Activated CD4-positive, alpha-beta T cell treated with anti-CD3 and anti-CD28 coated beads for 36 hours (primary cell): ENCODE measurements at places on chromosomes 12 and 14. TPM values are rescaled to one million over a fixed set of nuclear protein-coding genes. Genes with fewer than 3 reads are reported as not detected.
A peak's percentile ranks its signal among the peaks of the same experiment; 100 is the strongest.

Gene HNF1A
- not detected for total RNA-seq

DNA sequence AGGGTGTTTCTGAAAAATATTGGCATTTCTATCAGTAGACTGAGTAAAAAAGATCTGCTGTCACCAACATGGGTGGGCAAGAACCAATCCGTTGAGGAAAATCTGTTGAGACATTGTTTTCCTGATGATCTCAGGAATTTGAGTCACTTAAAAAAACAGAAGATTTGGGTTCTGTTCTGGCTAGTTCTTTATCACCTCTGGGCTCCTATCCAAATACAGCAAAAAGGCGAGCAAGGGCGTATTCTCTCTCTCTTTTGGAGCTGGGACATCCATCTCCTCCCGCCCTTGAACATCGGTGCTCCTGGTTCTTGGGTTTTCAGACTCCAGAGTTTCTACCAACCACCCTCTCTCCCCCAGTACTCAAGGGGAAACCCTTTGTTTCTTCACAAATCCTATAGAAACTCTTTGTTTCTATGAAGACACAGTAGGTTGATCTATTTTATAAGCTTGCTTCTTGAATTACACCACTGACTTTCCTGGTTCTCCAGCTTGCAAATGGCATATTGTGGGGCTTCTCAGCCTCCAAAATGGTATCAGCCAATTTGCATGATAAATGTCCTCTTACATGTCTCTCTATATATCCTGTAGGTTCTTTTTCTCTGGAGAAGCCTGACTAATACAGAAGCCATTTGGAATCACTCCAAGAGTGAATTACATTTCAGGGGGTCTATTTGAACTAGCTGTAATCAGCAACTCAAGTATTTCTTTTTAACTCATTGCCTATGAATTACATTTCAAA, 263.9 kb upstream of the TMTC1 start:
- H3K27me3 ChIP-seq = no peaks in the 10 kb centered on the region
- no peaks in the 10 kb centered on the region for H3K36me3 ChIP-seq
- H3K4me1 ChIP-seq = no peaks in the 10 kb centered on the region
- no peak for DNase-seq

DNA sequence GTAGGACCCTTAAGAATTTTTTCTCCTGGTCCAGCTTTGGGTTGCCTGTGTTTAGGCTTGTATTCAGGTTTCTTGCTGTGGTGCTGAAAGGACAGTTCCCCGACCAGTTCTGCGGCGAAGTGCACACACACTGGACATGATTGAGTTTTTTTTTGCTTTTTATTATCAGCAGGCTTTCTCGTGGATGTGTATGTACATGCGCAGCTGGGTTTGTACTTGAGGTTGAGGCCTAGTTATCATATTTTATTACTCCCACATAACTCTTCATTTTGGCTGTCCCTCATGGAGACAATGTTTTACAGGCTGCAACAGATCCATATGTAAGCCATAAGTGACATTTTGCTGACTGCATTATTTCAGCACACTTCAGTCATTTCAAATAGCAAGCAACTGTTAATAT, 2.5 kb downstream of the SCN8A start:
- DNase-seq = peak; percentile 53
- peaks cover 16% of the 10 kb centered on the region for H3K4me1 ChIP-seq
- no peak overlapping the region for H3K27ac ChIP-seq
- H3K4me3 ChIP-seq = no peak overlapping the region

DNA sequence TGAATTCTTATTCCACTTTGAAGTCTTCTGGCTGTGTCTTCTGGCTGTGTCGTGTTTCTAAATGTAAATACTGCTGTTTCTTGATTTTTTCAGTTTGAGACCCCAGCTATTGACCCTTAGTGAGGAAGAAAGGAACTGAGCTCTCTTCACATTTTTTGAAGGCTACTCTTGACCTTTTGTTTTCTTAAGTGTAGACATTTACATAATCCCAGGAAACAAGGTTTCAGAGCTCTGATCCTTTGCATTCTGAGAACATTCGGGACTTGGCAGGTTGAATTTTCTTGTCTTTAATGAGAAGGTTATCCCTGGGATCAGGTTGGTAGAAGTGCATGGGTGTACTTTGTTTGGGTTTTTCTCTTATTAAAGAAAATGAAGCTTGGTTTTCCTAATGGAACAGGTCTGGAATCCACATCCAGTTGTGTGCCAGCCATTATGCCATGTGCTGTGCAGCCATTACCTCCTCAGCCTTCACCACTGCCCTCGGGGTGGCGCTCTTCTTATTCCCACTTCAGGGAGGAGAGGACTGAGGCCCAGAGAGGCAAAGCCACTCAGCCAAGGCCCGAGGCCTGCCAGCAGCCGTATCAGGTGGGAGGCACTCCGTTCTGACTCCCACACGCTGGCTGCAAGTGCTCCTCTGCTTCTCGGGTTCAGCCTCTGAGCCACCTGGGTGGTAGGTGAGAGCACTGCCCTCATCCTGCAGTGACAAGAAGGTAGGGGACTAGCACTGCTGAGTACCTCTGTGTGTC, 120.9 kb downstream of the BEGAIN start:
- no peak overlapping the region for H3K27ac ChIP-seq
- H3K4me1 ChIP-seq = peaks cover 4% of the 10 kb centered on the region
- no peak overlapping the region for H3K4me3 ChIP-seq
- H3K36me3 ChIP-seq = peaks cover 3% of the 10 kb centered on the region

DNA sequence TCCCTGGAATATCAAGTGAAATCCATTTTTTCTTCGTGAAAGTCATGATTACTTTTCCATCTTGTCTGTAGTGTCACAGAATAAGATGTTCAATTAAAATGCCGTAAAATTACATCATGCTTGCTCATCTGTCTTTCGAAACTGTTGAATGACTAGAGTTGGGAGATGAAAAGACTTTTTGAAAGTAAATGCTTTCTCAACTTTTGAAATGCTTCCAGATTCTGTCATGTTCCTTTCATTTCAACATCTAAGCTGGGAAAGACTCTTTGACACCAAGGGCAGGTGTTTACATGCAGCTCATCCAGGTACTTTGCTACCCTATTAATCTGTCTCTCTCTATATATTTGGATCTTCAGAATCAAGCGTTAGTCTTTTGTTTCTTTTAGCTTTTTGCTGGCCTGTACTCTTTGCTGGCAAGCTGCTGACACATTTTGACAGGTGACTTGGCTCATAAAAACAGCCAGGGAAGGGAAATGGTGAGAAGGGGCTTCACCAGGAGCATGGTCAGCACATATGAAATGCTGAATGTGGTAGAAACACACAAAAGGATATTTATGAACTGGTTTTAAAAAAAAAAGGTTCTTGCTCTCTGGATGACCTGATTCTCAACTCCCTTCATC, 77.0 kb upstream of the METAP2 start:
- DNase-seq = peak; percentile 19
- H3K4me3 ChIP-seq = no peak overlapping the region
- H3K4me1 ChIP-seq = peaks cover 18% of the 10 kb centered on the region
- H3K27me3 ChIP-seq = peaks cover 11% of the 10 kb centered on the region
- H3K27ac ChIP-seq = peak overlapping the region; percentile 48

DNA sequence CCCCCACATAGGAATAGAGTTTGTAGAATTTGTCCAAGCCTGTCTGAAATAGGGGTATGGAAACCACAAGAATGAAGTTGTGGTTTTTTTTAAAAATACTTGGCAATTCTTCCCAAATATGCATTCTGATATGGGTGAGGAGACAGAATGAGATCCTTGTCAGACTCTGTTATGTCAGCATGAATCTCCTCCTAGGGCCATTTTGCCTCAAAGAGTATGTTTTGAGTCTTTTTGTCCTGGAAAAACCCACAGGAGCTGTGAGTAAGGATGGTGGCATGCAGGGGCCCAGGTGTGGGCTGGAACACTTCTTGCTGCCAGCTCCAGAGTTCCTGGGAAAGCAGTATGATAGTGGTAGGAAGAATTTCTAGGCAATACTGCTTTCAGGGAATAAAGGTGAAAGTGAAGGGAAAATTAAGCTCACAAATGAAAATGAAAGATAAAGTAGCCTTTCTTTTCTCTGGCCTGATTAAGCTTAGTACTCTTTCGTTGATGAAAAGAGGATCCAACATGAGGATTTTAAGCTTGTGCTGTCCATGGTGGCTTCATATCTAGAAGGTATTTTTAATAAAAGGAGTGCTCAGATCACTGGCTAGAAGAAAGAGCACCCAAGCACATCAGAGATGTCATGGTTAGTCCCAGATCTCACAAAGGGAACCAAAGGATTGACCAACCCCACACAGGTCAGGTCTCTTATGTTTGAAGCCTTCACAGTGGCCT, 130.8 kb downstream of the LLPH start:
- no peaks in the 10 kb centered on the region for H3K36me3 ChIP-seq
- no peaks in the 10 kb centered on the region for H3K4me1 ChIP-seq
- no peak overlapping the region for H3K4me3 ChIP-seq
- no peak overlapping the region for H3K27ac ChIP-seq

DNA sequence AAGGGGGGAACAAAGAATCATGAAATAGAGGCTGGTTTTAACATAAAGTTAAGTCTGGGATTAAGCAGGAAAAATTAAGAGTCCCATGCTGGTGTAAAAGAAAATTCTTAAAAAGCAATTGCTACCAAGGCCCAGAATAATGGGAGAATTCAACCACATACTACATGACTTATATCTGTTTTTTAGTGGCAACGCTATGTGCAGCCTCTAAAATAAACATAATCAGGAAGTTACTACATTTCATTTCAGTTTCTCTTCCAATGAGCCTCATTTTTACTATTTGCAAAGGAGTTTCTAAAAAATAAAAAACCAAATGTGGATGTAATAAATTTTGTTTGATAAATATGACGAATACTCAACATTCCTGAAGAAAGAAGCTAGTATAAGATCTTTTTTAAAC, 58.1 kb downstream of the CPNE8 start:
- H3K27ac ChIP-seq = no peak overlapping the region
- H3K27me3 ChIP-seq = no peaks in the 10 kb centered on the region
- H3K4me3 ChIP-seq = no peak overlapping the region
- H3K4me1 ChIP-seq = no peaks in the 10 kb centered on the region
- no peak for DNase-seq

GRCh38 chr12:152440-152839, 61.5 kb downstream of the SLC6A12 start:
- H3K36me3 ChIP-seq = no peaks in the 10 kb centered on the region
- H3K4me1 ChIP-seq = no peaks in the 10 kb centered on the region
- no peak for DNase-seq
- no peaks in the 10 kb centered on the region for H3K27me3 ChIP-seq

DNA sequence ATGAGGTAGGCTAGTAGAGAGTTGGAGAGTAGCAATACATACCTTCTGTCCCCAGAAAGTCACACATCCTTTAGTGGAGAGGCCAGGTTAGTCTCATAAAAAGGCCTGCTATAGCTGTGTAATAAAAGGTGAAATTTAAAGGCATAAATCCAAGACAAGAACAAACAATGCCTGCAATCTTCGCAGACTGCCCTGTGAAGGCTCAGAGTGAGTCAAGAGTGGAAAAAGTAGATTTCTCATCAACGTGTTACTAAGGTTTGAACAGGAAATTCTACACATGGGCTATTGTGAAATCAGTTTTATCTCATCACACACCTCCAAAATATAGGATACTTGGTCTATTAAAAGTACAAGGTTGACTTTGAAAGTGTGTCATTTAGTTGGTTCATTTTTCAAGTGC, at the start of gene KLRC1:
Gene KLRC1 (minus strand): TSS at position 222 of the 400 bp plus-strand sequence. CDS start 2,221 bp downstream, outside the sequence.
- no peaks in the 10 kb centered on the region for H3K4me1 ChIP-seq
- no peak for DNase-seq

DNA sequence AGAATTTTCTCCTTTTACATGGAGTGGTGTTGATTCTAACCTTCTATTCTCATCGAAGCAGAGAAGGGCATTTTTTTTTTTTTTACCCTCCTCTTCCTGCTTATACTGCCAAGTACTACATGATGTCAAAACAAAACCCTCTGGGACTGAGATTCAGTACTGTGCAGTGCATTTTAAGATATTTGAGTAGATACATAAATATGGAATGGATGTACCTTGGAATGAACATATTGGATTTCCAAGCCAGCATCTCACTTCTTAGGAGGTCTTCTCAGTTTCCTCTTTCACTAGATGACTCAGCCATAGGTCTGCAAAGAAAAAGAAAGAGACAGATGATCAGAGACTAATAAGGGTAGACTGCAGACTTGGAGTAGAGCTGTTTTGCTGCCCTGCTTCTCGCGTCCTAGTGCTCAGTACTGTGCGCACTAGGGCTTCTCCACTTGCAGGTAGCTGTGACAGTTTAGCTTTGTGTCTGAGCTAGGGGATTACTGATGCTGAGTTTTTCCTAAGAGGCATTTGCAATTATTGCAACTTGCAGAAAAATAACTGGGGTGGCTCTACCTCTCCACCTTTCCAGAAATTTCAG, 20.4 kb downstream of the TPH2 start:
- no peak overlapping the region for H3K4me3 ChIP-seq
- no peak overlapping the region for H3K27ac ChIP-seq
- H3K27me3 ChIP-seq = peaks cover 10% of the 10 kb centered on the region
- no peaks in the 10 kb centered on the region for H3K36me3 ChIP-seq
- DNase-seq = no peak
- no peaks in the 10 kb centered on the region for H3K4me1 ChIP-seq

- no peaks in the 10 kb centered on the region for H3K36me3 ChIP-seq
- no peak overlapping the region for H3K27ac ChIP-seq
- no peak overlapping the region for H3K4me3 ChIP-seq
- H3K27me3 ChIP-seq = no peaks in the 10 kb centered on the region
- DNase-seq = no peak
- no peaks in the 10 kb centered on the region for H3K4me1 ChIP-seq
Observed at GRCh38 chr12:86275356-86275755, 19.2 kb upstream of the MGAT4C start.

DNA sequence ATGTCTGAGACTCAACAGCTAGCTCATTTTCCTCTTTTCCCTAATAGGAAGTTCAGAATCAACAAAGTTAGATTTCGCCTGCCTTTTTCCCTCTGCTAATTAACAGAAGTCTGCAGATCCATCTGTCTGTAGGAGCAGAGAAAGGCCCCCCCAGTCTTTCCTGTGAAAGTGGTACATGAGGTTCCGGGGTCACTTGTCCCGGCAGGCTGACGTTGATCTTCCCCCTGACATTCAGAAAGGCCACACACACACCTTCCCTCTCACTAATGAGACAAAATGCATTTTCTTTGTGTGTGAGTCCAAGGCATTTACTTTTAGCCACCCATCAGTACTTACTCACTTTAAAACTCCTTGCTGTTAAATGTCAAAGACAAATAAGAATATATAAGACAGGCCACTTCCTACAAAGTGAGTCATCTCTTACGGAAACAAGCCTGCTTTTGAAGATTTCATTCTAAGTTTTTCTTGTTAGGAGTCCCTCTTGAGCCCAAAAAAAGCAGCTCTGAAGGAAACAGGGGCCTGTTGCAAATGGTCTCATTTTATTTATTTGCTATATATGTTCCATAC, 138.7 kb downstream of the TTC7B start:
- peak overlapping the region; percentile 89 for H3K27ac ChIP-seq
- H3K4me3 ChIP-seq = peak overlapping the region; percentile 33
- no peaks in the 10 kb centered on the region for H3K27me3 ChIP-seq

- no peak for DNase-seq
- no peaks in the 10 kb centered on the region for H3K36me3 ChIP-seq
- H3K27ac ChIP-seq = no peak overlapping the region
- peaks cover 6% of the 10 kb centered on the region for H3K27me3 ChIP-seq
- H3K4me3 ChIP-seq = no peak overlapping the region
- peaks cover 17% of the 10 kb centered on the region for H3K4me1 ChIP-seq
Observed at GRCh38 chr12:107238296-107238695, 144.9 kb upstream of the CRY1 start.

GRCh38 chr14:102246071-102246470, 58.9 kb downstream of the MOK start:
- H3K27ac ChIP-seq = no peak overlapping the region
- H3K27me3 ChIP-seq = no peaks in the 10 kb centered on the region
- no peaks in the 10 kb centered on the region for H3K36me3 ChIP-seq
- no peaks in the 10 kb centered on the region for H3K4me1 ChIP-seq
- no peak for DNase-seq

Gene SMOC1
- total RNA-seq = not detected
